AG04449 (cell line): ENCODE measurements at places on chromosomes 2 and 18.

DNA sequence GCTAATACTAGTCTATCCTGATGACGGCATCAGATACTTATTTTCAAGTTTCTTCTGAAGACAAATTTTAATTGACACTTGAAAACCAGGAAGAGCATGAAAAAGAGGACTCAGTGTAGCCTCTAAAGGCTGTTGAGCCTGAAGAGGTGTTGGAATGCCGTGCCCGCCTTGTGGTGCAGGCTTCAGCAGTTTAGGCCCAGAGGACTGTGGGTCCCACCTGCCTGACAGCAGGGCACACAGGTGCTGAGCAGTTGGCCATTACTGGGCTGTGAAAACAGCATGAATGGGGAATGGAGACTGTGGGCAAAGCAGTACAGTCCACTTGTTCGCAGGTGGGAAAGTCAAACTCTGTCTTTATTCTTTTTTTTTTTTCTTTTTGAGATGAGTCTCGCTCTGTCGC lies 49.8 kb upstream of the THOC1 start:
- DNase-seq: no peak

- no peak for DNase-seq
Observed at GRCh38 chr18:48767090-48767690, 183.6 kb downstream of the SMAD7 start.

GRCh38 chr2:178574789-178575188 lies 94.5 kb downstream of the PLEKHA3 start:
- DNase-seq: no peak

DNA sequence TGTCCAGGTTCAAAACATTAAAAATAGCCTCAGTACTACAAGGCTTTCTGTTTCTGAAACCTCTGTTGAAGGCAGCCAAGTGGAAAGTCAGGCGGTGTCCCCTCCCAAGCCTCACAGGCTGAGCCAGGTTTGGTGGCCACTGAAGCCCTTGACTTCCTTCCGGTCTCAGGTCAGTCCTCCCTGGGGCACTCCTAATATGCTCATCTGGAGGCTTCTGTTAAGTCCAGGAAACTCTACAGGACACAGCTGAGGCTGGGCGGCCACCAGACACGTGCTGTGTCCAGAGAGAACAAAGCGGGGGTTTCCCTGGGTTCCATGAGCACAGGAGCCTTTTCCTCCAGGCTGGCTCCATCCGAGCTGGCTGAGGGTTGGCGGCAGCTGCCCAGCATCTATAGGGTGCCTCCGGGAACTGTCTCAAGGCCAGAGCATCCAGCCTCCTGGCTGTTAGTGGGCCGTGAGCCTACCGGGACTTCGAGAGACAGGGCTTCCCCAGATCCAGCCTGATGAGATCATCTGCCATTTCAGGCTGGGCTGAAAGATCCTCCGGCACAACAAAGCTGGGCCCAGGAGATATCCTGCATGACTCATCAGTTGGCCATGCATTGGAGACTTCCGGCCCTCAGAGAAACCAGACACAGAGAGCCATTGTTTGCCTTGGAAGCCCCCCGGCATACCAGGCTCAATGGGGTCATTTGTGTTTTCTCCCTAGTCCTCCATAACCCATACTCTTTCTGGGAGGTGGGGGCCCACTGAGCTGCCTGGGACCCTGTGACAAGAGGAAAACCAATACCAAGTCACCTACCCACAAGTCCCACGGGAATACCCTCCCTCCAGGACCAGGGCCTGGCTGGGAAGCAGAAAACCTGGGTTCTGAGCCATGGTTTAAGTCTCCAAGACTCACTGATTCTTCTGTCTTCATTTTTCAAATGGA lies 71.7 kb downstream of the HS1BP3 start:
- DNase-seq: peak; percentile 93

DNA sequence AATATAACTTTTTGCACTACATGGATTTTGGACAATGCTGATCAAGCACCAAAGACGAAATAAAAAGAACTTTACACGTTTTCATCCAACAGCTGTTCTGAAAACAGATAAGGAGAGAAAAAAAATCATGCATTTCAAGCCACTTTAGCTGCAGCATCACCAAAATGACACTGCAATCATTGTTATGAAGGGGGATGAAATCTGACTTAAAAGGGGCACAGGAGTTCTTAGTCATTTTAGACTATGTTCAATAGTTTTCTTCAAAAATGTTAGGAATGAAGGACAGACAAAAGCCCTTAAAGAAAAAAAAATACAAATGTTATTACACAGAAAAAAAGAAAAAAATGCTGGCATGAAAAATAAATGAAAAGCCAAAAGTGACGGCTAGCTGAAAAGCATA lies 71.2 kb downstream of the CUL3 start:
- DNase-seq: no peak

DNA sequence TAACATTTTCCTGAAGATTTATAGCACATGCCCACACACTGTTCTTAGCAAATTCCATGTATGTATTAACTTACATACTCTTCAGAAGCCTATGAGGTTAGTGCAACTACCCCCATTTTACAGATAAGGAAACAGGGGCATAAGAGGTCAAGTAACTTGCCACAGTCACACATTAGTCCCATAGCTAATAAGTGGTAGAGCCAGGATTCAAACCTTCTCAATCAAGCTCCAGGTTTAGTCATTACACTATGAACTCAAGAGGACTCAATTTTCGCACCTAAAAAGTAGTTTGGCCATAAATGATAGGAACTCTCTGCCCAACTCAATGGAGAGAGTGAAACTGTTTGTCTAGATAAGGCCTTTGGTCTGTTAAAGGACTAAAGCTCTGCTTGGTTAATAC lies 9.7 kb upstream of the RIF1 start:
- DNase-seq: no peak

- no peak for DNase-seq
Observed at GRCh38 chr18:31606265-31606664, 14.6 kb downstream of the TTR start.

- DNase-seq: no peak
Observed at GRCh38 chr2:155021618-155022017, 323.1 kb downstream of the KCNJ3 start.

DNA sequence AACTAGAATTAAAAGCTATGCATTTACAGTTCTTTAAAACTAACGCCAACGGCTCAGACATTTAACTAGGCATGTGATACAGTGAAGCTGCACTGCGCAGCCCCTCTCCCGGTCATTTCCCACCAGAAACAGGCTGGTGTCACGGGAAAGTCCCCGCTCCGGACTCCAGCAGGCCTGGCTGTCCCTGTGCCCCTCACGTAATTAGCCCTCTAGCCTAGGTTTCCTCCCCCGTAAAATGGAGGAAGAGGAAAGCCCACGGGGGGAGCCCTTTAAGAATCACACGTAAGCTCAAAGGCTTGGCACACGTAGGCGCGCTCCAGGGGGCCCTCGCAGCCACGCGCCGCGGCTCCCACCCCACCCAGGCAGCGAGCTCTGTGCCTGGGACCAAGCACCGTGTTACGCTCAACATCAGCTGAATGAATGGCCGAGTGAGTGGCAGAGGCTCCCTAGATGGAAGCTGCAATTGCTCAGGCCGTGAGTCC lies 48.0 kb downstream of the KCNIP3 start:
- no peak for DNase-seq

GRCh38 chr2:174007010-174007409 lies 41.8 kb upstream of the SP3 start:
- no peak for DNase-seq

DNA sequence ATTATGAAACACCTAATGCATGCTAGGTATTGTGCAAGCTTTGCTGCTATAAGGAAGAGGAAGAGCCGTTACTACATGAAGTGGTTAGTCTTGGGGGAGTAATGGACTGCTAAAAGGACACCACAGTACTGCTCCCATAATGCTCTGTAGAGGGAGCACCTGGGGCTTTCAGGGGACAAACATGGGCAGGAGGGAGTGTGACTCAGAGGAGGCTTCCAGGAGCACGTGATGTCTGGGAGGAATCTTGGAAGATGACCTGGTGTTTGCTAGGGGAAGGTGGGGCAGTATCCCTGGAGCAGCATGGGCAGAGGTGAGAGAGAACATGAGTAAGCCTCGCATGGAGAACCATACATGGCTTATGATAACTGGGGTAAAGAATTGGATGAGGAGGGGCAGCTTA lies 18.8 kb downstream of the MAPK4 start:
- no peak for DNase-seq

DNA sequence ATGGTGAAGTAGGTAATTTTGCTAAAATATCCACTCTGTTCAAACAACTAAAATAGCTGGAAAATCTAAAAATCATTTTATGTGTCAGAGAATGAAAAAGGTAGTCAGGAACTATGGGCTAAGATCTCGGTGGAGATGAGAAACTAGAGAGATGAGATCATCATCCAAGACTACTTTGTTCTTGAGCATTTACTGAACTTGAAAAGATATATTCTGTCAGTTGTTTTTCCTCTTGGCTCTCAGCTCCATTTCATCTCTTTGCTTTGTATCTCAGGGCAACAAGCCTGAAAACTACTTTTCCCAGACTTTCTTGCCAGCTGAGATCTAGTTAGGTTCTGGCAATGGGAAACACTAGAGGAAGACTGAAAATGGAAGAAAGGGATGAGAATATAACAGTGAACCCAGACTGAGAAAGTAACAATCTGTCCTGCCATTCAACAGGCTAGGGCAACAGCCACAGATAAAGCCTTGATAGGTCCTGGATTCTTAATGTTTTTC lies 346.2 kb upstream of the MEX3C start:
- DNase-seq: no peak

GRCh38 chr2:112065486-112065885 lies 10.4 kb downstream of the TMEM87B start:
- no peak for DNase-seq

DNA sequence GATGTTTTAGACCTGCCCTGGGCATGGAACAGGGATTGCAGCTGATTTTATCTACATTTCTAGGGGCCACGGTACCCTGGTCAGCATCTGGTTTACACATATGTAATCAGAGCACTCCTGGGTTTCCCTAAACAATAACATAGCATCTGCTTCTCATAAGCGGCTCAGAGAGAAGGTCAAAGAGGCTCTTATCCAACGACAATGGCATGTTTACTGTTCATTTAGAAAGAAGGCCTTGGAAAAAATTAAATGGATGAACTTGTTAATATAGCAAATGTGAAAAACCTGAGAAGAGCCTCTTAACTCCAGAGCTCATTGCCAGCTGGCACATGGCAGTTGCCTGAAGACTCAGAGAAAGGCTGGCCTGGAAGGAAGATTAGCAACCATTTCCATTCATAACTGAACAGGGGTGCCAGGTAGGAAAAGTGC lies 202.8 kb upstream of the THUMPD2 start:
- DNase-seq: no peak

GRCh38 chr2:107635883-107636282 lies 190.8 kb upstream of the RGPD4 start:
- peak; percentile 14 for DNase-seq

GRCh38 chr2:26522325-26522724 lies 44.4 kb upstream of the OTOF start:
- DNase-seq: no peak

DNA sequence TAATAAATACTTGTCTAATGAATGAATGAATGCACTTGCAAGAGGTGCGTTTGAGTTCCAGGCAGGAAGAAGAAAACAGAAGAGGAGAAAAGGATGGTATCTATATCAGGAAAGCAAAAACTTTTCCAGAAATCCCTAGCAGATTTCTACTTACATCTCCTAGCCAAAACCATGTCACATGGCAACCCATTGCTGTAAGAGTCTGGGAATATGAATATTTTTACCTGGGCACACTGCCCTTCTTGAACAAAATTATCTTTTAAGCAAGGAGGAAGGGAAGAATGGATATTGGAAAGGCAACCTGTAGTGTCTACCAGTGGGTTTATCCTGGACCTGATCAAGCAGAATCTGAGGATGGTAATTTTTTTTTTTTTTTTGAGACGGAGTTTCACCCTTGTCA lies 44.2 kb upstream of the ASXL2 start:
- DNase-seq: no peak

- DNase-seq: no peak
Observed at GRCh38 chr2:45008296-45009129, 739 bp downstream of the SIX2 start.

GRCh38 chr2:62335612-62336011 lies 139.7 kb downstream of the B3GNT2 start:
- DNase-seq: no peak

- no peak for DNase-seq
Observed at GRCh38 chr2:164764996-164765395, 76.6 kb downstream of the COBLL1 start.

GRCh38 chr18:72866442-72866900 lies 1.3 kb downstream of the NETO1 start:
- no peak for DNase-seq

DNA sequence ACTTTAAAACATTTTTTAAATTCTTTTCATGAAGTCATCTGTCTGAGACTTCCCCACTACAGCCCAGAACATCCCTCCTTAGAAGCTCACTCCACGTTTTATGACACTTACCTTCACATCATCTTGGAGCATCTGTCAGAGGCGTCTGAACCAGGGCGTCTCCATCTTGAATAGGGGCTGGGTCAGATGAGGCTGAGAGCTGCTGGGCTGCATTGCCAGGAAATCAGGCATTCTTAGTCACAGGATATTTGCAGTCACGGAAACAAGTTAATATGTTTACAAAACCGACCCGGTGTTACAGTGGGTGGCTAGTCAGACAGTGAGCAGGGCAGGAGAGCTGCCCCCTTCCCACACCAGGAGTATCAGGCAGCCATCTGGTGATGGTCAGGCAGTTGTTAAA lies 456.5 kb downstream of the FBXO15 start:
- peak; percentile 53 for DNase-seq

DNA sequence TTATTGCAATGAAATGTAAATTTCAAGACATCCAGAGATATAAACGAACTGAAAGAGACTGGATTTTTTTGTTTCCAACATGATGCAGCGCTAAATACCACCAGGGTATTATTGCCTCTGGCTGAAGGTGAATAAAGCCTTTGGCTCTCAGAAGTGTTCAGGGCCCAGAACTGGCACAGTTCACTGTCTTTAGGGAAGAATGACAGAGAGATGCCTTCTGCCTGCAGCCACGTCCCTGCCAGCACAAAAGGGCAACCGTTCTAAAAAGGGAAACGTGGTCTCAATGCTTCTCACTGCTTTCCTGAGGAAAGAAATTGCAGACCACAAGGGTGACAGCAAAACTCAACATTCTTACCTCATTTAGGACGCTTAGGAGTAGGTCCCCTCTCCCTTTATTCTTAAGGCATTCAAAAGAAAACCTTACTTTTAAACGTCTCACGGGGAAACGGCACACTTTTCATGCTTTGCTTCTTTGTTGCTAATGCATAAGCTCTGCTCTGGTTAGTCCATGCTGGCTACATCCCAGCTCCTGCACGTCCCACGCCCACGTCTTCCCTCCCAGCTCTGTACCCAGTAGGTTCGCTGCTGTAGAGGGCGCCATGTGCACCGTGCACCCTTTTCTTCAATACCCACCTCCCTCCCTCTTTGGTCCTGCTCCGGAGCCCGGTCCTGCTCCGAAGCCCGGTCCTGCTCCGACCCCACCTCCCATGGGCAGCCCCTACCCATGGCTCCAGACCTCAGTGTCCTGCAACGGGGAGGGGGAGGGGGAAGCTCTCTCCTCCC lies 171.0 kb downstream of the HRH4 start:
- DNase-seq: no peak

- DNase-seq: peak; percentile 5
Observed at GRCh38 chr2:68196120-68196716, 38.5 kb downstream of the PNO1 start.

DNA sequence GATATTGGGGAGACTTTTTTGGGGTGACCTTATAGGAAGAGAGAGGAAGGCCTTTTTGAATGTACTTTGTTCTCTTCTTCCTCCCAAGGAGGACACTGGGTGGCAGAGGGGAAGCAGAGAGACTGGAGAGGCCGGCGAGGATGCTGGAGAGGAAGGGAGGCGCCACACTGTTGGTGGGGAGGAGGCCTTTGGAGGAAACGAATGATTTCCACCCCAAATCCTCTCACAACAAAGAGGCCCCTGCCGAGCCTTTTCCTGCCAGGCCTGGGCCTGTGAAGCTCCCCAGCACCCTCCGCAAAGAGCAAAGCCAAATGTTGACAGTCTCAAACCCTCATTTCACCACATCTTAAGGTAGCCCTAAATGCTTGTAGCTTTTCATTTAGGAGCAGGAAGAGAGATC lies 59.0 kb upstream of the UPP2 start:
- no peak for DNase-seq
